ENCODE measurements at places on chromosomes 13 and 19. TPM values are rescaled to one million over a fixed set of nuclear protein-coding genes. Genes with fewer than 3 reads are reported as not detected.

The SHKBP1 gene
- total RNA-seq: 166 TPM

The DCT gene
- 0.61 TPM for total RNA-seq

The CRTC1 gene
- total RNA-seq: 8.9 TPM

The RB1 gene
- total RNA-seq: 33.1 TPM

The CAPNS1 gene
- 439 TPM for total RNA-seq

The SIGLEC7 gene
- not detected for total RNA-seq
